ENCODE measurements at places on chromosomes 3 and 15.

- peak; percentile 3 for DNase-seq
Measured at GRCh38 chr3:62558549-62559112, 185.3 kb upstream of the FEZF2 start.

DNA sequence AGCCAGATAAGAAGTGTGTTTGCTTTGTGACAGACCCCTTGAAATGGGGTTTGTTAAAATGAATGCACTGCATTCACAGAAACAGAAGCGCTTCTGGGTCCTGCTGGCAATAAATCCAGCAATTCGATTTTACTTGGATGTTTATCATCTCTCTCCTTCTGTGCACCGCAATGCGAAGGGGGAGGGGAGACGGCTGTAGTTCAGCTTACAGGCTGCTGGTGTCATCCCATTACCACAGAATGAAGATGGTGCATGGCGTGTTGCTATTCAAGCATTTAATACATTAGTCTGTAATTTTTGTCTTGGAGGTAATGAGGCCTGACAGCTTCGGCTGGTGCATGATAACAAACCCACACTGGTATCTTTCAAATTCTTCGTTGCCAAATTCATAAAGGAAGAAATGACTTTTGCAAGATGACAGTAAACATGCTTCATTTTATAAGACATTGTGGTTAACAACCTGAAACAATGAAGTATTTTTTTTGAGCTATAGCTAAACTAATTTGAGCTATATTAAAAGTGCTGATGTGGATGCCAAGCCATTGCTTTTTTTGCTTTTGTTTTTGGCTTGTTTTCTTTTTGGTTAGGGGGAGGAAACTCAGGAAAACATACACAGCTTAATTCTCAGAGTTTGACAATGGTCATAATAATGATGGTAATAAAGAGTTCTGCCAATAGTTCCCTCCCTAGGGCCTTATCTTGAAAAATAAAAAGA is 418.3 kb downstream of the OTOL1 start:
- peak; percentile 4 for DNase-seq

- no peak for DNase-seq
Measured at GRCh38 chr3:129276385-129276784, 2.3 kb upstream of the HMCES start.

- no peak for DNase-seq
Measured at GRCh38 chr3:61793056-61793455, 231.7 kb downstream of the PTPRG start.

DNA sequence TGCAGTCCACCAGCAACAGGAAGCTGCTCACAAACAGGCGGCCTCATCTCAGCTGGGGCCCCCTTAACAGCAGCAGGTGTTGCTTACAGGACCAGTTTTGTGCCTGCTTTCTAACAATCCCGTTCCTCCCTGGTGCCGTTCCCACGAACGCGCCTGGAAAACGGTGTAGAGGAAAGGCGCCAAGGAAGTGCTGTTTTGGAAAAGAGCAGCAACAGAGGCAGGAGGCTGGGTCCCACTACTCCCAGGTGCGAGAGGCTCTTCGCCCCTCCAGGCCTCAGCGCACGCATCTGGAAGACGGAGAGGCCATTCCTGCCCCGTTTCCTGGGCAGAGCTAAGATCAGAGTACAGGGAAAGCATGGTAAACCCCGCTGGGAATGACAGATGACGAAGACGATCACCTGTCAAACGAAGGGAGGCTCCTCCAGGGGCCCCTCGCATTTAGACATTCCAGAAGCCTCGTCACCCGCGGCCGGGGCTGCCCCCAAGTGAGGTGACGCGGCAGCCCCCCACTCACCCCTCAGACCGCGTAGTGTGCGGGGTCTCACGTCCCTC is 603 bp downstream of the SCAPER start:
- DNase-seq, result no peak

DNA sequence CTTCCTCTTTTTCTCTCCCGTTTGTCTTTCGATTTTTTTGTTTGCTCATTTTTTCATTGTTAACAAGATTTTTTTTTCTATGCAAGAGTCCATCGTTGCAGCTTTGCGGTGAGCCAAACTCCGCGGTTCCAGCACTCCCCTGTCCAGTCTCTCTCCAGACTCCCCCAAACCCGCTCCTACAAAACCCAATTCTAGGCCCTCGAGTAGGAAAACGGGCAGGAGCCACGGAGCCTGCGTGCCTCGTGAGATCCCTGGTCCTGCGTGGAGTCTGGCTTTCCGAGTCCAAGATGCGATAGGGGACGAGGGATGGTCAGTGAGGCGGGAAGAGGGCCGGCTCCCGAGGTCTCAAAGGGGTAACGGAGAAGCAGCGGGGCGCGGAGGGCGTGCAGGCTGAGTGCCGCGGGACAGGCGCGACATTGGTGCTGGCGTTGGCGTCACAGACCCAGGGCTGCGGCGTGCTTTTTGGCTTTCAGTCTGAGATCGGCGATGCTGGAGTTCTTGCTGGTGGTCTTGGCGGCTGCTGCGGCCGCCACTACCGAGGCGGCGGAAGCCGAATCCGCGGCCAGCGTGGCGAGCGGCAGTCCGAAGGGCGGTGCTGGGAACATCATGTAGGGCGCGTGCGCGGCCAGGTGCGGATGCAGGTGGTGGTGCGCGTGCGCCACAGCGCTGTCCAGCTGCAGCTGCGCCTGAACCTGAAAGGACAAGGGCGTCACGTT is 8.5 kb downstream of the SHOX2 start:
- no peak for DNase-seq

- peak; percentile 33 for DNase-seq
Measured at GRCh38 chr15:69164807-69165636, 4.6 kb downstream of the GLCE start.

All from kidney capillary endothelial cell (primary cell).